ENCODE measurements at places on chromosomes 2 and 18.

DNA sequence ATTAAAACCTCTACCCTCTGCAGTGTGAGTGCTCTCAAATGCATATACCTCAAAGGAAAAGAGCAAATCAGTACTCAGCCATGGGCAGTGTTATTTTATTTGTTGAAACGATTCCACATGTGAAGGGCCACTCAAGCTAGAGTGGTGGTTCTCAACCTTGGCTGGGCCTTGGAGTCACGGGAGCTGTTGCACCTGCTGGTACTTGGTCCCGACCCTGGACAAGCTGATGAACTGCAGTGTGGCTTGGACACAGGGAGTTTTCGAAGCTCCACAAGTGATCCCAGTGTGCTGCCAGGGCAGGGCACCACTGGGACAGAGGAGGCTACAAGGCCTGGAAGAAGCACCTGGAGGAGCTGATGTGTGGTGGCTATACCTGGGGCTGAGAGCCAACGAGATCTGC is 19.7 kb downstream of the GNLY start:
- no peak for DNase-seq

DNA sequence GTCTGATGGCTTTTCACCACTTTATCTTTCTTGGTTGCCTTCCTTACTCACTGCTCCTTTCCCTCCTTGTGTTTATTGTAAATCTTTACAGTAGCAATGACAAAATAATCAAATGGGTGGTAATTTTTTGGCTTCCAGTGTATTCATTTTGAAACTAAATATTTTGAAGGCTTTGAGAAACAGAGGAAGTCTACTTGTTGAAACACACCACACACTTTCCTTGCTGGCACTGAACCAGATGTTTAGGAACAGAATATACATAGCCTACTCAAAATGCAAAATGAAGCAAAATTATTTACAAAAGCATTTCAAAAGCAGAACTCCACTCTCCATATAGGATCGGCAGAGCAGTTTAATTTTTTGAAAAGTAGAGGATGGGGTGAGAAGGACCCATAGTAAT is 189.8 kb downstream of the LTBP1 start:
- DNase-seq, result no peak

- DNase-seq, result no peak
These were observed 275.1 kb downstream of the TGIF1 start for GRCh38 chr18:3725115-3725514.

DNA sequence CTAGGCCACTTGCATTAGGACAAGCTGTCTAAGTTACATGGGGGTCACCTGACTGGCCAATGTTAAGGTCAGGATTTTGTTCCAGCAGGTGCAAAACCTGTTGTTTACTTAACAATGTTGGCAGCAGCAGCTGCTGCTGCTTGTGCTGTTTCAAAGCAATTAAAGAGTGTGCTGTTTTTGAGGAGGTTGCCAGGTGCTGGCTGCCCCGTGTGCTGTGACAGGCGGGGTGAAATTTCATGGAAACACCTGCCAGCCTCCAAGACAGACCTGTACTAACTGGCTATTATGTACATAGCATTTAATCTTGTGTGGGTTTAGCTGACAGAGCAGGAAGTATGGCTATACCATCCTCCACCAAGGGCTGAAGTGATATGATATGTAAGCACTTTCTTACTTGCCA is 224.9 kb downstream of the ASXL3 start:
- no peak for DNase-seq

GRCh38 chr18:62795813-62796212 is 80.5 kb downstream of the PHLPP1 start:
- no peak for DNase-seq

- no peak for DNase-seq
These were observed 258.6 kb downstream of the SRBD1 start for GRCh38 chr2:45352506-45352905.

DNA sequence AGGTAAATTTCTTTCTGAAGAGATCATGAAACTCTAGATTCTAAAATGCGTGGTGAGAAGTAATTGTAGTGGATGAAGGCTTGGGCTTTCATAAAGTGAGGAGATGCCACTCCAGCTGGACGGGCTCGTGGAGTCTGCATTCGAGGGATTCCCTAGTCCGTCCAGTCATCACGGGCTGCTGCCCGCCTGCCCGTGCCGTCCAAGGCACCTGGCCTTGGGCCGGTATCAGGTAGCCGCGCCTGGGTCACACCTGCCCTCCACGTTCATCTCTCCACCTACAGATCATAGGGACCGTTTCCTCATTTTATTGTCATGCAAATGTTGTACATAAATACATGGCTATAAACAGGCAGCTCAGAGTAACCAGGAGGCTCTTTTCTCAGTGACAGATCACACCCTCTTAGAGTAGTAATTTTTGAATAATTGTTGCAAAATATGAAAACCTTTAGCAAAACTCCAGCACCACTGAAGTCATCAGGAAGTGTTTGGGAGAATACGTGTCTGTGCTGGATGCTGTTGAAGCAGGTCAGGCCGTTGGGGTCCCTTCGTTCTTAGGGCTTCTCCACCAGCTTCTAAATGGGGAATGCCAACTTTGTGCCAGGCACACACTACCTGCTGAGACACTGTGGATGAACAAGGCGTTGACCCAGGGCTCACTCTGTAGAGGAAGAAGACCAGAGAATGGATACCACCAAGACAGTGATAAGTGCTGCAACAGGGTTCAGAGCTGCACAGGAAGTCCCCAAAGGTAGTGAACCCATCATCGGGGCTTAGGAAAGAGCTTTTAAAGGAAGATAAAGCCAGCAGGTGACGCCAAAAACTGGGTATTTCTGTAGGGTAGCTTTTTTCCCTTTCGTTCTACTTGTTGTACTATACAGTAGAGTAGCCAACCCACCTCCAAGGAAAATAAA is 112.5 kb downstream of the FAM210A start:
- DNase-seq, result no peak

DNA sequence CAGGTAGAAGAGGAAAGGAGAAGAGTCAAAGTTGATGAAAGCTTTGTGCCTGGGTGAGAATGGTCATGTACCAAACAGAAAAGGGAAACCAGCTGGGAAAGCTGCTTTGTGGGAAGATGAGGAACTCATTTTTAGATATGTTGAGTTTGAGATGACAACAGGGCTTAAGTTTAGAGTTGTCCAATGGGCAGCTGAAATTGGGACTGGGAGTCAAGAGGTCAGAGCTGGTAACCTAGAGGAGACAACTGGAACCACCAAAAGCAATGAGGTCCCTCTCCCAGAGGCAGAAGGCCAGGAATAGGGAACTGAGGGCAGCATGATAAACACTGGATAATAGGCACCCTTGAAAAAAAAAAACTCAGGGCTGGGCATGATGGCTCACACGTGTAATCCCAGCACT is 48.8 kb downstream of the SLC4A1AP start:
- DNase-seq, result no peak

DNA sequence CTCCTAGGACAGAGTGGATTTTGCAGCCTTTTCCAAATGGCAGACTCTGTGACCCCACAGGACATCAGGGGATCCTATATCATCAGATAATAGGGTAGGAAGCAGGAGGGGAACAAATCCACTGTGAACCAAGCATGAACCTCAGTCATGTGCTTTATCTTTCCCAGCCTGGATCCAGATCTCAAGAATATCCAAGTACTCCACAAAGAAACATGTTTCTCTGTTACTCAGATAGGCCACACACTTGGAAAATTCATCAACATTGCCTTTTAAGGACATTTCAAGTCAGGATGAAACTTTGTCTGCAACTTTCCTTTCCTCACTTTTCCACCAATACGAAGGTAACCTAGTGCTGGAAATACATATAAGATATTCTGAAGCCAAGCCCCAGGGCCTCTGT is 85.8 kb downstream of the RDH14 start:
- no peak for DNase-seq

DNA sequence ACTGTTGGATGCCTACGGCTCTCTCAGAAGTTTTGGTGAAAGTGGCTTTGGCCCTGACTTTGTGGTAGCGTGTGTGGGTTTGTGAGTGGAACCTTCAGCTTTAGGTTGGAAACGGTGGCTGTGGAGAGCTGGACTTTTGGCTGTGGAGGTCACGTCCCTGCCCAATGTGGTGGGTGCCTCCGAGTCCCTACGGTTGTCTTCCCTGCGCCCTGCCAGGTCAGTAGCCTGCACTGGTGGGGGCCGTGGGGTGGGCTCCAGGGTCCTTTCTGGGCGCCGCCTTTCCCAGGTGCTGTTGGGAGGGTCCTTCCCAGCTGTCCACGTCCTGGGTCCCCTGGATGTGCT is 11.1 kb downstream of the COLEC11 start:
- no peak for DNase-seq

DNA sequence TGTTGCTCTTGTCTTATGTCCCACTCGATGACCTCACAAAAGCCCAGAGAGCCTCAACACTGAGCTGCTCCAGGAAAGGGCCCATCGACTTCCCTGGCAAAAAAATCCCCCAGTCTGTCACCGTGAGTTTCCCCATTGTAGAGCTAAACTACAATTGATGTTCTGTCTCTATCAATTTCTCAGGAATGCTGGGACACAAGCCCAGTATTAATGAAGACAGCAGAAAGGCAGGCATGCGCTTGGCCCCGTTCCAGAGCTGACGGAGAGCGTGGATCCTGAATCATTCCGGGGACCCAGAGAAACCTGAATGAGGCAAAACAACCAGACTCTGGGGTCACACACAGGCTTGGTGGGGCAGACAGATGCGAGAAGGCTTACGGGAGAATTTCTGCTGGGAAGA is 146.9 kb downstream of the TTC32 start:
- no peak for DNase-seq

DNA sequence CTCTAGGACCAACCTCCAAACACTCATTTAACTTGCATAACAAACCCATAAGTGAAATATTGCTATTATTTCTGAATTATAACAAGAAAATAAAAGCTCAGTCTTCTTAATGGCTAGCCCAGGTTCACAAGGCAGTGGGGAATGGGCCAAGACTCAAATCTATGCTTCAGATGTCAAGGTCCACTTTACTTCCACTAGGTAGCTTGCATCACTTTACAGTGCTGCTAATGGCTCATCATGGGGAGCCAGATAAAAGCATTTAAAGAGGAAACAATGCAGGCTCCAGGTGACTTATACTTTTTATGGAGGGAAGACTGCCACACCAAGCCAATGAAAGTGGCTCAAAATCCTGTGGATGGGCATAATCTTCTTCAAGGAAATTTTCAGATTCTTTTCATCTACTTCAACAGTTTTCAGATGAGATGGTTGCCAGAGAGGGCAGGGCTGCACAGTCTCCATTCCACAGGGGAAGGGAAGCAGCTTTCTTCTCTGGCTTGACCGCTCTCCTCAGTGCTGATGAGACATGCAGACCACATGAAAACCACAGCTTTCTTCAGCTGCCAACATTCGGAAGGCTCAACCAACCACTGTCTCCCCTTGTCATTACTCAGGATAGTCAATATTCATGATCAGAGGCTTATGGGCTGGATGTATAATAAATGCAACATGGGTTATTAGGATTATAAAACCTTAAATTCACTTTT is 361.9 kb upstream of the MEX3C start:
- no peak for DNase-seq

DNA sequence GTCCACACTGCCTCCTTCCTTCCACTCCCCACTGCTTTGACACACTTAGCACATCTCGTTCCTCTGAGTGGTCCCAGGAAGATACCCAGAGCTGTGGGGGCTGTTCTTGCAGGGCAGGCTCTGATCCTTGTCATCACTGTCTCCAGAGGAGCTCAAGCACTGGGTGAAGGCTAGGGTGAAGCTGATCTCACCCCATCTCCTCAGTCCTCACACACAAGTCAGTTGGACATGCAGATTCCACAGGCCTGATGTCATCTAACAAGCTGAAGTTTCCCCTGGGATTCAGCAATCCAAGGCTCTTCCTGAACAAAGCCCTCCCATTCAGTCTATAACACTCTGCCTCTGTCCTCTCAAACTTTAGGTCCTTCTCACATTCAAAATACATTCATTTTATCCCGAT is 90.6 kb upstream of the RAB6C start:
- DNase-seq, result no peak

DNA sequence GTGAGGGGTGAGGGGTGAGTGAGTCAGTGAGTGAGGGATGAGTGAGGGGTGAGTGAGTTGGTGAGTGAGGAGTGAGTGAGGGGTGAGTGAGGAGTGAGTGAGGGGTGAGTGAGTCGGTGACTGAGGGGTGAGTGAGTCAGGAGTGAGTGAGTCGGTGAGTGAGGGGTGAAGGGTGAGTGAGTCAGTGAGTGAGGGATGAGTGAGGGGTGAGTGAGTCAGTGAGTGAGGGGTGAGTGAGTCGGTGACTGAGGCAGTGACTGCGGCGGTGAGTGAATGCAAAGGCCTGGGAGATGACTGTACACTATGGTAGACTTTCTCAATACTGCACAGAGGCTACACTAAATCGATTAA is 16.6 kb downstream of the THAP4 start:
- no peak for DNase-seq

DNA sequence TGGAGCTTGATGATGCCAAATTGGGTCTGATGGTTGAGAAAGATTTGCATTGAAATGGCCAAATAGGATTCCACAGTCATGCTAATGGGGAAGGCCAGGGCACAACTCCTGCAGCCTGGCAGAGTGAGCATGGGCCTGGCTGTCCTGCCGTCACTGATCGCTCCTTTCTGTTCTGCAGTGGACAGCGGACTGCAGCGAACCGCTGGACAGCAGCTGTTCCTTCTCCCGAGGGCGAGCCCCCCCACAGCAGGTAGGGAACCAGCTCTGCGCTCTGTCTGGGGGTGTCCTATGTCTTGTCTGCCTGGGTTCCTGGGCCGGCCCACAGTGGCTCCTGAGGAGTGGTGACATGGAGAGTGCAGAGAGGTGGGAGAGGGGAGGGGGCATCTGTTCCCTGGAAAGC is 97.6 kb downstream of the CTIF start:
- no peak for DNase-seq

DNA sequence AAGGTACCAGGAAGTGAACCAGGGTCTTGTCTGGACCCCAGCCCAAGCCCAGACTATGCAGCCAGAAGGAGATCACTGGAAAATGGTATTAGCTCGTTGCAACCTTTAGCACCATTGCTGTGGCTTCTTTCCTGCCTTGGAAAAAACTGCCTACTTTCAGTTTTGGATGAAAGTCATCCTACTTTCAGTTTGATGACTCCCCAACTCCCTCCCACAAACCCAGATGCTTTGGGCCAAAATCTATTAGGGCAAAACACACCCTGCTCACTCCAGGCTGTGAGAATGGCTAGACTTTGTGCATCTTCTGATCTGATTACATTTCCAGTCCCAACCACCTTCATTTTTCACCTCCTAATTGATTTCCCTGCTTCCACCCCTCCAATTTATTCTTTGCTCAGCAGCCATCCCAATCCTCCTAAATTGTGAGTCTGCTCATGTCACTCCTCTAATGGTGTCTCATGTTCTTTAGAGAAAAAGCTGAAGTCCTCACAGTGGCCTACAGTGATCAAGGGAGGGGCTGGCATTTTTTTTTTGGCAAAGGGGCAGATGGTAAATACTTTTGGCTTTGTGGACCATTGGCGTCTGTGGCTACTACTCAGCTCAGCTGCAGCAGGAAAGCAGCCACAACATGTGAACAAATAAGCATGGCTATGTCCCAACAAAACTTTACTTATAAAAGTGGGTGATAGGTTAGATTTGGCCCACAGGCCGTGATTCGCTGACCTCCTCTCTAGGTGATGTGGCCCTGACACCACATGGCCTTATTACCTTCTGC is 368.7 kb downstream of the SLC4A3 start:
- DNase-seq, result no peak

GRCh38 chr2:28681158-28681571 is 70.5 kb upstream of the PPP1CB start:
- DNase-seq, result no peak
